Midbrain (tissue), 1 donor: ENCODE measurements at places on chromosomes 1 and 21.

DNA sequence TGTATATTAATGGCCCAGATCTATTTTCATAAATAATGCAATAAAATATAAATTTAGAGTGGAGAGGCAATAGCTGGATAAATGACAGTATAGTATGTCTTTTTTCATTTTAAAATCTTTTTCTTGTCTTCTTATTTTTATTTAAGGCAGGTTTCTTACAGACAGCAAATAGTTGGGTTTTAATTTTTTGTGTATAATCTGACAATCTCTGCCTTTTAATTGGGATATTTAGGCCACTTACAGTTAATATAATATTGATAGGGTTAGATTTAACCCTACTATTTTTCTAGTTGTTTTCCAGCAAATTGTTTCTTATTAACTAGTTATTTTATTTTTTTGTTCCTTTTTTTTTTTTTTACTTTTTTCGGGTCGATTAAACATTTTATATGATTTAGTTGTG is 23.3 kb upstream of the KCTD3 start:
- DNase-seq: no peak

- no peak for DNase-seq
Observed at GRCh38 chr21:38306433-38307141, 49.8 kb downstream of the KCNJ15 start.

DNA sequence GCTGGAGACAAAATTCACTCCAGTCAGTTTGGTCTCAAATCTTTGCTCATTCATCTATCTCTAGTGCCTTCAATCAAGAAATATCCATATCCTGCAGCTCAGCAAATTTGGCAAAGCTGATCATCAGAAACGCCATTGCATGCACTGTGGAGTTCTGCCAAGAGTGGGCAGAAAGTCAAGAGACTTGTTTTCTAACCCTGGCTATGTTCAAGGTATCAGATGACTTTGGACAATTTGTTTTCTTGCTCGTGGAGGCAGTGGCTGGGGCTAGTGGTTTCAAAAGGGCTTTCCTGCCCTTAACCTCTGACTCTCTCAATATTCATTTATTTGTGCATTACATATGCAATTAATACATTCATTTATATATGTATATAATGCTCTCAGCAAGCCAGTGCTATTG is 12.8 kb upstream of the LRRC52 start:
- DNase-seq: no peak

DNA sequence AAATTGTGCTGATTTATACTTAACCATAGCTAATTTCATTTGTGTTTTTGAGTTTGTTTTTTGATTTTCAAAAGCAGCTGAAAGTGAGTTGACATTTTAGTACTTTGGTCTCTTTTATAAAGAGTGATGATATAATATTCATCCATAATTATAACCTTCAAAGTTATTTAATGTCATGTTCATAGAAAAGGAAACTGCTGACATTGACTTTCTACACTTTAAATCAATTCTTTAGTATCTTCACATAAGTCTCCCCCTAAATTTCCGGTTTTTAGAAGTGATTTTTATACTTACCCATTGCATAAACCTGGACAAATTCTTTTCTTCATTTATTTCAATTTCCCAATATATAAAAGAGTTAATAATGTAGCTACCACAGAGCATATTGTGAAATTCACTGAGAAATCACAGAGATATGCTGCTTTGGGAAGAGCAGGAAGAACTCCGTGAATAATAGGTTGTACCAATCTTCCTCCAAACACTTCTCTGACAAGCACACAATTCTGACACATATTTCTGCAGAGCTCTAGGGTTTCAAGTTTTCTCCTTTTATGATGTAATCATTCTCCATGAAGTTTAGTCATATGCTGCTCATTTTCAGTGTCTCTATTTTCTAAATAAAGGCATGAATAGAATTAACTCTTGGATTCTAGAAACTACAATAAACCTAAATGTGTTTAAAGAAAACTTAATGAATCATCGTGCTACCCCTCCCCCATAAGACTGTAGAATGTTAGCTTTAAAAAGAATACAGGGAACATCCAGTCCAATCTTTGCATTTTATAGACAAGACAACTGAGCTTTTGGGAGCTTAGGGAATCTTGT is 25.6 kb upstream of the CDC42BPA start:
- no peak for DNase-seq

DNA sequence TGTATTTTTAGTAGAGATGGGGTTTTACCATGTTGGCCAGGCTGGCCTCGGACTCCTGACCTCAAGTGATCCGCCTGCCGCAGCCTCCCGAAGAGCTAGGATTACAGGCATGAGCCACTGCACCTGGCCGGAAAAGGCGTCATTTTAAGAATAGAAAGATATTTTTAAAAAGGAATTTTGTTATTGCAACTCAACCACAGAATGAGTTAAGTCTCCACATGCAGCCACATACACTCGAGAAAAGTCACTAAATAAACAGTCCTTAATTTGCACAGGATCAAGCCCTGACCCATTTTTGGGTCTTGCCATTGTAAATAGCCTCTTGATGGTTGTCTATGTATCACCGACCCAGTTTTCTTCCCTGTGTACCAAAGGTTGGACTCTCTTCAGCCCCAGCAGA is 85.5 kb downstream of the FBXO2 start:
- no peak for DNase-seq

DNA sequence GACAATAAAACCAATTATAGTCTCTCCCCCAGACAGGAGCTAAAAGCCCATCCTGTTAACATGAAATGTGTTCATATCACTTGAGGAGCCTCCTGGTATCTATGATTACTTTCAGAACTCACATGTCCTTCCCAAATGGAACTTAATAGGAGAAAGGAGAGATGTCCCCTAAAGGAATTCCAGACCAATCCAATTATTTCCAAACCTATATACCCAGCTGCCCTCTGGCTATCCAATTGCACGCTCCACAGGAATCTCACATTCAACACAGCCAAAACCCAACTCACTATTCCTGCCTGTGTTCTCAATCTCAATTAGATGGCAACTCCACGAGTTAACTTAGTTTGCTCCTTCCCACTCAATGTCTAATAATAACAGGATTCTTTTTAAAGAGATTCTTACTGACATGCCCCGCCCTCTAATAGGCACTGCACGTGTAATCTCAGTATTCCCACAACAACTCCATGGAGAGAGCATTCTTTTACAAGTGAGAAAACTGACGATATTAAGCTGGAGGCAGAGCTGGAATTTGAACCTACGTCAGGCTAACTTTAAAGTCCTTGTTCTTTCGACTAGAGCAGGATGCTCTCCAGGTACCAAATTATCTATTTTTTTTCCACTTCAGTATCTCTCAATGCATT is 59.1 kb upstream of the SEC16B start:
- DNase-seq: no peak

DNA sequence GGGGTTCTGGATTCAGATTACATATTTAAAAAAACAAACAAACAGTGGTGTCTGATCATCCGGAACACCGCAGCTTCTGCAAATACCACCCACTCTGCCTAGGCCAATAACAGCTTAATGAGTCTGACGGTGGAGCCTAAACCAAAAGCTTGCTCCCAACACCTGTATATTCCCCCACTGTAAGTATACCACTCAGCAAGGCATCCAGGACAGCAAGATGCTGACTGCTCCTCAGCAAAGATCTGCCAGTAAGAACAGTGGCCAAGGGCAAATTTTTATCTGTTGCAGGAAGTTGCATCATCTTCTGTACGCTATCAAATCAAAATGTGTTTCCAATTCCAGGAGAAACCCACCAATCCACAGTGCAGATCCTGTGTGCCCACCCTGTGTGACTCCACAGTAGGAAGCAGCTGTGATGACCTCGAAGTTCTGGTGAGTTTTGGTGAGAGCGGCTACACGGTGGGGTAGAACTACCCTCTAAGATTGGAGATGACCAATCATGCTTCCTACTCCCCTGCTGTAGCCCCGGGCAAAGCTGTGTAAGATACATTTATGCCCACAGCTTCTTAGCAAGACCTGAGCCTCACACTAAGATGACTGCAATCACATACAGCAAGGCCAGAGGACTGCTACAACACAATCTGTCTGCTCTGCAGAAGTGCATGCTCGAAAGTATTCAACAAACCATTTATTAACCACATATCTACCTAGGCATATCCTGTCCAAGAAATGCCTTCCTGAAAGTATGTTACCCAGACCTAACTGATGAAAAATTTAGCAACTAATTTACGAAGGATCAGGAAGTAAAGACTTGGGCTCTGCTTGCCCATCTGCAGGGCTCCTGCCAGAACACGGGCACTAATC is 30.5 kb downstream of the SIPA1L2 start:
- no peak for DNase-seq

DNA sequence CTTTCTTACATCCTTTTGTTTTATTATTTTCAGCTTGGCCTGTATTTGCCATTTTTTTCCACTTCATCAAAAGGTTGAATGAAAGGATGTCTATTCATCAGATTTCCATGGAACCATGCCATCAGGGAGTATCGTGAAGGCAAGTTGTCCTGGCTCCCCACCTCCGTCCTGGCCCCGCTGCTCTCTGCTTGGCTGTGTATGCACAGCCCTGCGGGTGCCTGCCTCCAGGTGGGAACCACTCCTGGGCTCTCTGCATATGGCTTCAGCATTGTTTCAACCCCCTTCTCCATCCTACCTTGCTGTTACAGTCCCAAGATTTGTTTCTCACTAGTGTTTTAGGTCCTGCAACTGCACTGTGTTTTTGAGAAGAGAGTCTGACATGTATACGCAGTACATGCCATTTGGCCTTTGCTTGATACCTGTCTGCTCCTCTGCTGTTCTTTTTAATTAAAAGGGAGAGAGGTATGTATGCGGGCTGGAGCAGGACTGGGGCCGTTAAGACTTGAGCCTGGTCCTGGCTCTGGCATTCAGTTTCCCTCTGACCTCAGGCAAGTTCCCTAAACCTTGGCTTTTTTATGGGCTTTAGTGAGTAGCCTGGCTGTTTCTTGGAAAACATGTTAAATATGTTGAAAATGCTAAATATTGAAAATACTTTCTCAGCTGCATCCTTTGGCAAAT is 69.9 kb upstream of the GCLM start:
- no peak for DNase-seq

DNA sequence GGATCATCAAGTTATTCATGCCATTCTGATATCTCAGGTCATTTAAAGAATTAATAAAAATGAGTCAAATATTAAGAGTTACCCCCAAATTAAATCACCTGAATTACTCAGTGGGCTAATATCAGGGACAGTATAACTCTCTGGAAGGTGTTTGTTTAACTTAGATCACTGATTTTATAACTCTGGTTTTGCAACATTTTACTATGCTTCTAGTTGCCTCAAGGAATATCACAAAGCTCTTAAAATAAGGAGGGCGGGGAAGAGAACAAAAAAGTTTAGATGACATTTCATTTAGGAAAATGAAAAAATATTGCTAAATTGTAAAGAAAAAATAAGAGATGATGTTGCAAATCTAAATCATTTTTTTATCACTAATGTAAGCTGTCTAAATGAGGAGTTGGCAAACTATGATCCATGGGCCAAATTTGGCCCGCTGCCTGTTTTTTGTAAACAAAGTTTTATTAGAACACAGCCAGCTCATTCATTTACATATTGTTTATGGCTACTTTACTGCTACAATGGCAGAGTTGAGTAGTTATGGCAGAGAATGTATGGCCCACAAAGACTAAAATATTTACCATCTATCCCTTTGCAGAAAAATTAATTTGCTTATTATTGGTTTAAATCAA is 31.9 kb upstream of the SLC19A2 start:
- no peak for DNase-seq

DNA sequence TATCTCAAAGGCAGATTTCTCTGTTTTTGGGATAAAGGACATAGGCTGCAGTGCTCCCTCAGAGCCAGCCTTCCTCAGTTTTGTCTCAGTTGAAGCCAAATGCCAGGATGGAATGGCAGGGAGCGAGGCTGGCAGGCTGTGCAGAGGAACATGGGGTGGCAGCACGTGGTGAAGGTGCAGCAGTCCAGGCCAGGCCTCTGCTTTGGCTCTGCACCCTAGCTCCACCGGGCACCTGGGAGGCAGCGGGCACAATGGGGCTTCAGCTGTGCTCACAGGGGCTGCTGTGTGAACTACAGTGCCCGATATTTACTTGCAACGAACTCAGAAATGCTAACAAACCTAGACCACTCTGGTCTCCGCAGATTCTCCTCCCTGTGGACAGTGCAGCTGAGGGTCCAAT is 319.6 kb downstream of the ZNF326 start:
- DNase-seq: no peak

DNA sequence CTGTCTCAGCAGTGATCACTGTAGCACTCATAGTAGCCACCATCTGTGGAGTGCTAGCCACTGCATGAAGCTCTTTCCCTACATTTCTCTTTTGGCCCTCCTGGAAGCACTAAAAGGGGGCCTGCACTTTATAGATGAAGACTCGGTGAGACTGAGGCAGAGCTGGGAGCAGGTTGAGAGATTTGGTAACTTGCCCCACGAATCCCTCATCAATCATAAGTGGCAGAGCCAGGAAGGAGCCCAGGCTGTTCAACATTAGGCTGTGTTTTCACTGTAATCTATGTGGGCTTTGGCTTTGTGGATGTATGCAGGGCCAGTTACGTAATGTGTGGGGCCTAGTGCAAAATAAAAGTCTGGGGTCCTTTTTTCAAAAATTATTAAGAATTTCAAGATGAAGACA is 13.3 kb upstream of the ETV3 start:
- no peak for DNase-seq

DNA sequence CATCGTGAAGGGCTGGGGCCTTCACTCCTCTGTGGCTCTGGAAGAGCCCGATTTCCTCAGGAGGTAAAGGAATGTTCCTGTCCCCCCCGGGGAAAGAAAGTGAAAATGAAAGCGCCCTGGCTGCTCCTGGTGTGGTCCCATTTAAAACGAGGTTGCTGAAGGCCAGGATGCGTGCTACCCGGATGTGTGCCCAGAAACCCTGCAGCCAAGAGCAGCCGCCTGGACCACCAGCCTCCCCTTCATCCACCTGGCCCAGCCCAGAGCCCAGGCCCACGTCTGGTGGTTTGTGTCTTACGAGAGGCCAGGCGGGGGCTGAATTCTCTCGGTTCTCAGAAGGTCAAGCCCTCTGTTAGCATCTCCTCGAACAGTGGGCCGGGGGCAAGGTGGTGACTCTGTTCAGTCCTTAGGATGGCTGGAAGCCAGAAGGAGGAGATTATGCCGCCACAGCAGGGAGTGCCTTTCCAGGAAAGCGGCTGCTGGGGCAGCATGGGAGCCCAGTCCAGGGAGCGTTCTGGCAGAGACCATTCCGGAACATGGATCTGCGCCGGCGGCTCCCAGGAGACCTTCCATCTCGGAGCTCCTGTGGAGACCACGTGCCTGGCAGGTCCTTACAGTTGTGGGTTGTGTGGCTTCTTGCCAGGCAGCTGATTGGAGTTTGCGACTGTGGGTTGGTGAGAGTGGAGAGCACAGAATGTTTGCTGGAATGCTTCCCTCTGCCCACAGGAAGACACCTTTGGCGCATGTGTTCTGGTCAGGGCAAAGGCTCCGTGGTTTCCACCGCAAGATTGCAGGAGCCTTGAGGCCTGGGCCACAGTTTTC is 1.4 kb downstream of the GUK1 start:
- no peak for DNase-seq

DNA sequence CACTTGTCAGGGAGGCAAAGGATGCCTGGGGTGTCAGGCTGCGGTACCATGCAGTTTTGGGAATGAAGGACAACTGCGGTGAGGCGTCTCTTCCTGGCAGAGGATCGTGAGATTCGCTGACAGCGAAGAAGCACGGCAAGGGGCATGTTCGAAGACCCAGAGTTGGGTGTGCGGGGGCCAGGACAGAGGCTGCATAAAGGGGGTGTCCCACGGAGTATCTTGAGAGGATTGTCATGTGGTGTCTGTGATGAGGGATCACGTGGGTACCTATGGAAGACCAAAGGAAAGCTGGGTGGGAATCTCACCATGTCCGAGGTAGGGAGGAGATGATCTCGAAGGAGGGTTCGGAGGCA is 372 bp downstream of the SLC25A44 start:
- DNase-seq: no peak

- no peak for DNase-seq
Observed at GRCh38 chr1:200483491-200484143, 73.8 kb upstream of the ZNF281 start.
